Activated T-cell treated with anti-CD3 and anti-CD28 coated beads for 4 hours (primary cell): ENCODE measurements at places on chromosomes 2 and 18.

DNA sequence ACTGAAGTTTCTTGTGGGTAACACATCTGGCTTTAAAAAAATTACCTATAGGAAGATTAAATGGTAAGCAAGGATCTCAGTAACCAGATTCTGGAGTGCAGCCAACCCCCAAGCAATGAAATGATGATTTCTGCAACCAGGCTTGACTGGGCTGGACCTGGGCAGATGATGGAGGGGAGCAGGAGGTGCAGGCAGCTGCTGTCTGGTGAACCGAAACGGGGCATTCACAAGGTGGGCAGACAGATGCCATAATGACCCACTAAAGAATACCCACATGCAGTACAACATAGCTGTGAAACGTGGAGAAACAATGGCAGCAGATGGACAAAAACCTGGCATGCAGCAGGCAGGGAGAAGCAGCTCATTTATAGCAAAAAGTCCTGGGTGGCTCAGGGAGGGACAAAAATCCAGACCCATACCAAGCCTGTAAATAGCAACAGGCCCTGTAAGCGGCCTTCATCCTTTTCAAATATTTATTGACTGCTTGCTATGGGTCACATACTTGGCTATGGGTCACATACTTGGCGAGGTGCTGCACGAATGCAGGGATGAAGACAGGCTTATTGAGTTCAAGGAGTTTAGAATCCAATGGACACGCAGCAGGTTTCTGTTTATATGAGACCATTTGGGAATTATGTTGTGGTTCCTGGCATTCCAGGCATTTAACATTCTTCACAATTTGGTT lies 244.7 kb downstream of the HRH4 start:
- no peak for DNase-seq

DNA sequence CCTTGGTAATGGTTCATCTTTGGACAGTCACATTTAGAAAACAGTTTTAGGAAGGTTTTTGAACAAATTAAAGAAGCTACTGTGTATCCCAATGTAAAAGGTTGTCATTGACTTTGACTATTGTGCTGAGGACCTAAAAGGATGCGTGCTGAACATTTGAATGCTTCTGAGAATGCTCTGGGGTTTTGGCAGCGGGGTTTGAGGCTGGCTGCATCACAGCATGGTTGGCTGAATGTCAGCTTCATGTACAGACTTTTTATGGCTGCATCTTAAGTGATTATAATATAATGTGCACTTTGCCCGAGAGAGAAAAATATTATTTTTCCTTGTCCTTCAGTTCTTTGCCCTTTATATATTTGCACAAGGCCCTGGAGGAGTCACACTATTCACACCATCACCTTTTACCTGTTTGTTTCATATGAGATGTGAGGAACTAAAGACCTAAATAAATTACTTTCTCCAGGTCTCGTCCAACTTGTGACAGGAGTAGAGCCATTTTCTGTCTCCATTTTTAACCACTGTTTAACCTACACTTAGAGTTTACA lies 125.9 kb downstream of the CCDC85A start:
- no peak for DNase-seq

GRCh38 chr2:9358846-9359245 lies 64.5 kb downstream of the ITGB1BP1 start:
- DNase-seq = no peak

GRCh38 chr2:168084288-168084687 lies 163.1 kb downstream of the STK39 start:
- DNase-seq = no peak

- DNase-seq = no peak
Observed at GRCh38 chr2:73031725-73032701, 39.5 kb downstream of the SFXN5 start.

DNA sequence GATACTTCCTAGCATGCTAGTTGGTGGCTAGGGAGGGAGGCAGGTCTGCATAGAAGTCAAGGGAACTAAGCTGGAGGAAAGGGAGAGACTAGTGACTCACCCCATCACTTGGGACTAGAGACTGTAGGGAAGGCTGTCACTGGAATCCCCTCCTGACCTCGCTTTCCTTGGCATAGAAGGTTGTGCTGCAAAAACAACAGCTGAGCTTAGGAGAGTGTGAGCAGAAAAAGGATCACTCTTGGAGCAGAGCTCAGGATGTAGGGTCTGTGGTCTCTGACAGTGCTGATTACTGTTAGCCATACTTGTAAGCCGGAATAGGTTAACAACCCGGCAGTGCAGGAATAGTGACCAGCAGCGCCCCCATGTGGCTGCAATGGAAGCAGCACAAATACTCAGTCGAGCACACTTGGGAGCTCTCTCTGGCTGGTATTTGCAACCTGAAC lies 66.9 kb upstream of the SMAD2 start:
- peak; percentile 11 for DNase-seq

- DNase-seq = no peak
Observed at GRCh38 chr18:10374195-10374594, 80.2 kb upstream of the APCDD1 start.

DNA sequence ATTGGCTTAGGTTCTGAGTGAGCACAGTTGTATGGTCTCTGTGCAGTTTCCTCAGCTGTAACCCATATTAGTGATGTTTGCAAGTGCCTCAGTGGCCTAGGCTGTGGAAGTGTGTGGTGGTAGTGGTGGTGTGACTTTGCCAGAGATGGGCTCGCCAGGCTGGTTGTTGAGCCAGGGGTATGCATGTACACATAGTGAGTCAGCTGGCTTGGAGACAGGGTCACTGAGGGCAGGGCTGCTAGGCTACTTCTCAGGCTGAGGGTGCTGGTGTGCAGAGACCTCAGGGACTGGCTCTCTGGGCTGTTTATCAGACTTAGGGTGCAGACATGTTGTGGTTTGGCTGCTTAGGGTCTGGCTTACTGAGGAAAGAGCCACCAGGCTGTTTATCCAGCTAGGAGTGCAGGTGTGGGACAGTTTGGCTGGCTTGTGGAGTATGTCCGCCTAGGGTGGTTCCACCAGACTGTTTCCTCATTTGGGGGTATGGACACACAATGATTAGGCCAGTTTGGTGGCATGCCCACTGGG lies 15.0 kb downstream of the APLF start:
- DNase-seq = no peak

DNA sequence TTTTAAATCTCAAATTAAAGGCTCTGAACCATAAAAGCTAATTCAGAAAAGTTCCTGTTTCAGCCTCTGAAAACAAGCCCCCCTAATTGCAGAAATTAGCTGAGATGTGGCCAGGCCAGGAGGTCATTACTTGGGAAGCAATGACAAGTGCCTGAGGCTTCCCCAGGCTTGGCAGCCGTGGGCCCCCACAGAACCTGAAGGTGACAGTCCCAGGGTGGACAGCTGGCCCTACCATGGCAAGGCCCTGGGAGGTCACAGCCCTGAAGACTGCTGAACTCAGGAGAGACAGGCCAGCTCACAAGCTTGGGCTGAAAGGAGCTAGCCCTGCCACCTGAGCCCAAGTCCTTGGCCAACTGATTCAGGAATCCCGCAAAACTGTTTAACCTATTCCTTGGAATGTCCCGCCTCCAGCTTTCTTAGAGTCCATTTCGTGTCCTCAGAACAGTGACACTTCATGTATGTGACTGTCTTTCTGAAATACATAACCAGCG lies 54.3 kb upstream of the PKDCC start:
- no peak for DNase-seq

DNA sequence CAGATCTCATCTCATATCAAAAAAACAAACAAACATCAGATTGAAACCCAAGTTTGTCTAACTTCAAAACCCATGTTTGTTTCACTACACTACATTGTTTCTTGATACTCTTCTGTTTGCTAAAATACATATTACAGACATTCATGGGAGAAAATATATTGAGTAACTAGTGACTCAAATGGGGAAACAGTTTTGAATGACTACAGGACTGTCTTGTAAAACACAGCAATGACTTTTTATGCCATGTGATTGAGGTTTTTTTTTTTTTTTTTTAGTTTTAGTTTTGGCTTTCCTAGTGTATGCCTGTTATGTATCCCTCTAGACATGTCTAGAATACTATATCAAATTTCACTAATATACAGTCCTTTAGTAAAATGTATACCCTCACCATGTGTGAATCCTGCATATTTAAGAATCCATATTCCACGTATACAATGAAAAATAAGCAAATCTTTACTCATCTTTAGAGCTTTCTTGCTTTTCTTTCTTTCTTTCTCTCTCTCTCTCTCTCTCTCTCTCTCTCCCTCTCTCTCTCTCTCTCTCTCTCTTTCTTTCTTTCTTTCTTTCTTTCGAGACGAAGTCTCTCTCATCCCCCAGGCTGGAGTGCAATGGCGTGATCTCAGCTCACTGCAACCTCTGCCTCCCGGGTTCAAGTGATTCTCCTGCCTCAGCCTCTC lies 46.6 kb upstream of the SERTAD2 start:
- no peak for DNase-seq

DNA sequence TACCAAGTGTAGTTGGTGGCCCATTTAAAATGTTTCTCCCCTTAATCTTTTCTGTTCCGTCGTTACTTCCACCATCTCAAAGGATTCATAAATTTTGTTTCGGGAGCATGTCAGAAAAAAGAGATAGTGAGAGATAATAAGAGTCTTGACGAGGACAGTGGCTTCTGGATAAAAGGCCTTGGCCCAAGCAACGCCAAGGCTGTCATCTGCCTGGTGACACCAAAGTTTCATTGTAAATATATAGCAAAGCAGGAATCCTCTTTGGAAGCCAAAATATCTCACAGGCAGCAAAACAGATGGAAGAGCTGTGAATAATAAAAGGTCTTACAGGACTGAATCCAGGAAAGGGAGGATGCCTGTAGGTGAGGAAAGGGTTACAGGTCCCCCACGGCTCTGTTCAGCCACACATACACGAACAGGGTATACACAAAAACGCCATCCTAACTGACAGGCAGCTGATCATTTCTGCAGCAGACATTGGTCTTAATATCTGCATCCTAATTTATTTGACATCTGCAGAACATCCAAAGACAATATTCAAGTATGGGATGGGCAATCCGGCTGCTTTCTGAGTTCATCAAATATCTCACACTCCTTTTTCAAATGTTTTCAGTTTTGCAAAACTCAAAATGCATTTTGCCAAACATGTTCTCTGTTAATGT lies 382.8 kb downstream of the OSR1 start:
- no peak for DNase-seq

GRCh38 chr2:118836411-118836930 lies 11.0 kb downstream of the EN1 start:
- DNase-seq = no peak

GRCh38 chr18:48775372-48776155 lies 175.2 kb downstream of the SMAD7 start:
- no peak for DNase-seq

- DNase-seq = no peak
Observed at GRCh38 chr18:22211657-22212056, 42.3 kb downstream of the GATA6 start.

GRCh38 chr2:212832211-212833195 lies 293.9 kb upstream of the ERBB4 start:
- no peak for DNase-seq

GRCh38 chr18:9323750-9324445 lies 10.7 kb upstream of the TWSG1 start:
- DNase-seq = no peak

DNA sequence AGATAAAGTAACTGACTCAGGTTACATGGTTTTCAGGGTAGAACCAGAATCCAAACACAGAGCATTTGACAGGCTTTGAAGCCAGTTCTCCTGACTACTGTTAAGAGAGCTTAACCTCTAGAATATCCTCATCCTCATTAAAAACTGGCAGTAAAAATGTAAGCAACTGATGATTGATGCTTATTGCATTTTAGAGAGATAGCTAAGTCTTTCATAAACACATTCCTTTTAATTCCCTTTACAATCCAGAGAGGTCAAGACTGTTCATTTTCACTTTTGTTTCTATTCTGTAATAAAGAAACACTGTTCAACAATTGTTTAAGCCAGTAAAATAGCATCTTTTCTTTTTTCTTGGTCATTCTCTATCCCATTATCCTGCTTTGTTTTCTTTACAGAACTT lies 53.9 kb upstream of the RAB27B start:
- DNase-seq = no peak

DNA sequence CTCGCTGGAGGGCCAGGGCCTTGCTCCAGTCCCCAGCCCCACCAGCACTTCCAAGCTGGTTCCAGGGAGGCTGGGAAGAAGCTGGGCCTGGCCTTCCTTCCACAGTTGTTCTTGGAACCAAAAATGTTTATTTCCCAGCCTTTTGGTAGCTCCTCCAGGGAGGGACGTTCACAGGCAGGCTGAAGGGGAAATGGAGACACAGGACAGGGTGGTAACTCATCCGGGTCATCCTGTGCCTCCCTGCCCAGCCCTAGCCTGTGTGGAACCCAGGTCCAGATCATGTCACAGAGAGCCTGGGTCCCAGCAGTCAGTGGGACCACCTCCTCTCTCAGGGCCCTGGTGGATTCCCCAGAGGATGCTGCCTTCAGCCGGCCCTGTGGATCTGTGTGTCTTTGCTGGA lies 12.5 kb upstream of the ARMC9 start:
- DNase-seq = no peak

GRCh38 chr2:47303341-47304148 lies 99.4 kb upstream of the MSH2 start:
- DNase-seq = no peak

GRCh38 chr18:29912351-29912750 lies 1130.2 kb downstream of the DSC3 start:
- DNase-seq = no peak

DNA sequence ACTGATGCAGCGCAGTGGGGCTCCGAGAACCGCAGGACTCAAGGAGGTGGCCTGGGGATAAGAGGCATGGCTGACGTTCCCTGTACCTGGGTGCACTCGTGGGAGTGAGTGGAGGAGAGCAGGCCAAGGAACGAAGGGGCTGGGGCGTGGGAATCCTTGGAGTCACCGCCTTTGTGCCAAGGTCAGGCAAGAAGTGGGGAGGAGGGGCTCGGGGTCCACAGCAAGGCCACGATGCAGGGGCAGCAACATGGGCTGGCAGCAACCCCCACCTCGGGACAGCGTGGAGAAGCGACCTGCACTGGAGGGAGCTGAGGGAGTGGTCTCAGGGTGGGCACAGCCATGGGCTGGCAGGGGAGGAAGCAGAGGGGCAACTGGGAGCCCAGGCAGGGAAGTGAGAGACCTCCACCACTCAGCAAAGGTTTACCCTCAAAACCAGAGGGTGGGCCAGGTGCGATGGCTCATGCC lies 18.6 kb downstream of the ARID5A start:
- DNase-seq = no peak

- DNase-seq = no peak
Observed at GRCh38 chr18:76673281-76674185, 148.8 kb upstream of the ZNF236 start.

GRCh38 chr2:170324640-170325046 lies 146.7 kb downstream of the MYO3B start:
- no peak for DNase-seq
